ENCODE measurements at places on chromosomes 1 and 21.
A peak's percentile ranks its signal among the peaks of the same experiment; 100 is the strongest.

DNA sequence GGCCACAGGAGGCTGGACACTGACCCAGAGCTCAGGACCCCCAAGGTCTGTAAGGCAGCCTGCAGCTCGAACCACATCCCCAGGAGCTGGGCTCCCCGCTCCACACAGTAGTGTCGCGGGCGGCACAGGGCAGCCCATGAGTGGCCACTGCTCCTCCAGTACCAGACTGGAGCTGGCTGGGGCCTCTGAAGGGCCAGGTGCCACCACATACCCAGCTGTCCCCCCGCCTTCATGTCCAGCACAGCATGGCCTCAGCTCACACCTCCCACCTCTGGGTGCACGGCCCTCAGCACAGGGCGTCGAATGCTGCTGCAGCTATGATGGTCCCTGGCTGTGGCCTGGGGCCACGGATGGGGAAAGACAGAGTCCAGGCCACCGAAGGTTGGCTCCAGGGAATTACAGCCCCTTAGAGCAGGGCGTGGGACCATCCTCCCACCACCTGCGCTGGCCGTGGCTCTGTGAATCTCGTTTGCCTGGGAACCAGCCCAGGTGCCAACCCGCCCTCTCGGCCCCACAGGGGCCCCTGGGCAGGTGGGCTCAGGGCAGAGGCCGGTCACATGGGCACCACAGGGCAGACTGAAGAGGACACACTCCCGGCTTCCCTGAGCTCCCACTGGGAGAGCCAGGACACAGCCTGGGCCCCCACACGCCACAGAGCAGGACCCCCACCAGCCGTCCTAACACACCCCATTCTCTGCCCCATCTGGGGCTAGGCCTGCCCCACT, 2.1 kb upstream of the TNFRSF4 start:
- peaks cover 21% of the 10 kb centered on the region for H3K36me3 ChIP-seq
- H3K27ac ChIP-seq, result peak overlapping the region; percentile 71
- DNase-seq, result no peak
- no peak overlapping the region for H3K4me3 ChIP-seq
- H3K27me3 ChIP-seq, result no peaks in the 10 kb centered on the region

GRCh38 chr1:209900734-209901133, 37.3 kb upstream of the SYT14 start:
- H3K4me3 ChIP-seq, result no peak overlapping the region
- no peak for DNase-seq
- peaks cover 9% of the 10 kb centered on the region for H3K27me3 ChIP-seq
- H3K4me1 ChIP-seq, result no peaks in the 10 kb centered on the region

DNA sequence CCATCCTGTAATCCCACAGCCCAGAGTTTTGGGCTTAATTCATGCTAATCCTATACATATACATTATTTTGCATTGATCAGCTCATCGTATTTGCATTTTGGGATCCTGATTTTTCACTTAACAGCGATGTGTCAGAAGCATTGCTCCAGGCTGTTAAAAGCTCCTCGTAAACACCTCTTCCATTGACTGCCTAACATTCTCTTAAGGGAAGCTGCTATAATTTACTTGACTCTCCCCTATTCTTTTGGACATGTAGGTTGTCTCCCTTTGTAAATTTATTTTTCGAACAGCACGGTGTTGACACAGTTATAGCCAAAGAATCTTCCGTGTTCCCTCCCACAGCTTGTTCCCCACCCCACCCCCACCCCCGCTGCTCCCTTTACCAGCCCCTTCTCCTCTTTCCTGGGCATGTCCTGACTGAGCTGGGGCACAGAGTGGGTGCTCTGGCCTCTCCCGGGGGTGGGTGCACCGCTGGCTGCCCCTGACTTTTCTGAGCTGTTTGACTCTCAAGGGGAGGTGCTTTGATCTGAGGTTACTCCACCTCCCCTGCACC, 22.8 kb downstream of the LDLRAP1 start:
- no peak overlapping the region for H3K4me3 ChIP-seq
- peaks cover 54% of the 10 kb centered on the region for H3K4me1 ChIP-seq
- no peaks in the 10 kb centered on the region for H3K36me3 ChIP-seq
- no peak for DNase-seq
- no peaks in the 10 kb centered on the region for H3K27me3 ChIP-seq
- no peak overlapping the region for H3K27ac ChIP-seq

GRCh38 chr1:156786640-156787039, 19.3 kb downstream of the PRCC start:
- H3K4me3 ChIP-seq, result no peak overlapping the region
- no peak overlapping the region for H3K27ac ChIP-seq
- H3K27me3 ChIP-seq, result no peaks in the 10 kb centered on the region
- DNase-seq, result no peak
- peaks cover 7% of the 10 kb centered on the region for H3K4me1 ChIP-seq

DNA sequence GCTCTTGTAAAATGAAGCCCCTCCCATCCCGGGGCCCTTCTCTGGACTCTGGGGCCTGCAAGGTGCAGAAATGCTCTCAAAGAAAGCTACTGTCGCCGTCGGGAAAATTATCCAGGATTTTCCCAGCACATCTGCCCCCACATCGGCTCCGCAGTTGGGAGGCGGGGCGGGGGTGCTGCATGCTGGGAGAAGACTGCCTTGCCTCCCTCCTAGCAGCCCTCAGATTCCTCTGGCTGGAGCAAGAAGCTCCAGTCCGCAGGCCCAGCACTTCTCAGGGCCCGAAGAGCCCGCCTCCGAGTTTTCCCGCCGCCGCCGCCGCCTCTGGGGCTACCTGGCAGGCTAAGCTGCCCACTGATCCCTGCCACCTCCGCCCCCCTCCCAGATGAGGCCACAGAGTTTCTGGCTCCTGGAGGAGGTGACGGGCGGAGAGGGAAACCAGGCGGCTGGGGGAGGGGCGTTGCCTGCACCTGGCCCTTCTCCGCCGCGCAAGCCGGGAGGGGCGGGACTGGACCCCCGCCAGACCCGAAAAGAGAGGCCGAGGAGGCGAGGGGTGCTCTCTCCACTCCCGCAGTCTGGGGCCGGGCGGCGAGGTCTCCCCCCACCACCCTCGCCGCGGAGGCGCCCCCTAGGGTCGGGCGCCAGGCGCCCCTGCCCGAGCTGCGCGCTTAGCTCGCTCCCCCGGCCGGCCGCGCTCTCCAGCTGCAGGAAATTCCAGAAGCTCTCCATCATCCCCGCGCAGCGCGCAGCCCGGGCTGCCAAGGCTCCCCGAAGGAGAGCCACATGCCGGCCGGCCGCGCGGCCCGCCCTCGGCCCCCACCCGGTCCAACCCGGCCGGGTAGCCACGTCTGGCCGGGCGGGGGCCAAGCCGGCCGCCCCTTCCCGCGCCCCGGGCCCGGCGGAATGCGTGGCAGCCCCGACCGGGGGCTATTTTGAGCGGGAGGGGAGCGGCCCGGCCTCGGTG, 28.8 kb downstream of the AHDC1 start:
- no peak overlapping the region for H3K27ac ChIP-seq
- H3K27me3 ChIP-seq, result peaks cover 18% of the 10 kb centered on the region
- no peaks in the 10 kb centered on the region for H3K36me3 ChIP-seq
- H3K4me1 ChIP-seq, result peaks cover 9% of the 10 kb centered on the region

DNA sequence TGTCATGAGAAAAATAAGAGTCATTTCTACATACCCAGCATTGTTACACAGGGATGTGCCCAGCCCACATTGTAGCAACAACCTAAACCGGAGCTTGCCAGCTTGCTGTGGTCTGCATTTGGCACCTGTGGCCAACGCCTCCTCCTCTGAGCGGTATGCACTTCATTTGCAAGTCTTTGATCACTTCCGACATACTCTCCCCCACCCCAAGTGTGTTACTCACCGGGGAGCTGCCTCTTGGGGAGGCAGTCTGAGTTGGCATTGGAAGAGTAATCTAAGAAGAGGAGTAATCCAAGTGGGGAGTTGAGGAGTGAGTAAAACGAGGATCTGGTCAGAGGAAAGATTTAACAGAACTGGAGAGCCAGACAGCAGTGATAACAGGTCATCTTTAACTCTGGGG, 3.8 kb downstream of the BCL9 start:
- H3K36me3 ChIP-seq, result no peaks in the 10 kb centered on the region
- peaks cover 14% of the 10 kb centered on the region for H3K27me3 ChIP-seq
- H3K4me1 ChIP-seq, result peaks cover 34% of the 10 kb centered on the region
- DNase-seq, result peak; percentile 91
- peak overlapping the region; percentile 25 for H3K4me3 ChIP-seq

DNA sequence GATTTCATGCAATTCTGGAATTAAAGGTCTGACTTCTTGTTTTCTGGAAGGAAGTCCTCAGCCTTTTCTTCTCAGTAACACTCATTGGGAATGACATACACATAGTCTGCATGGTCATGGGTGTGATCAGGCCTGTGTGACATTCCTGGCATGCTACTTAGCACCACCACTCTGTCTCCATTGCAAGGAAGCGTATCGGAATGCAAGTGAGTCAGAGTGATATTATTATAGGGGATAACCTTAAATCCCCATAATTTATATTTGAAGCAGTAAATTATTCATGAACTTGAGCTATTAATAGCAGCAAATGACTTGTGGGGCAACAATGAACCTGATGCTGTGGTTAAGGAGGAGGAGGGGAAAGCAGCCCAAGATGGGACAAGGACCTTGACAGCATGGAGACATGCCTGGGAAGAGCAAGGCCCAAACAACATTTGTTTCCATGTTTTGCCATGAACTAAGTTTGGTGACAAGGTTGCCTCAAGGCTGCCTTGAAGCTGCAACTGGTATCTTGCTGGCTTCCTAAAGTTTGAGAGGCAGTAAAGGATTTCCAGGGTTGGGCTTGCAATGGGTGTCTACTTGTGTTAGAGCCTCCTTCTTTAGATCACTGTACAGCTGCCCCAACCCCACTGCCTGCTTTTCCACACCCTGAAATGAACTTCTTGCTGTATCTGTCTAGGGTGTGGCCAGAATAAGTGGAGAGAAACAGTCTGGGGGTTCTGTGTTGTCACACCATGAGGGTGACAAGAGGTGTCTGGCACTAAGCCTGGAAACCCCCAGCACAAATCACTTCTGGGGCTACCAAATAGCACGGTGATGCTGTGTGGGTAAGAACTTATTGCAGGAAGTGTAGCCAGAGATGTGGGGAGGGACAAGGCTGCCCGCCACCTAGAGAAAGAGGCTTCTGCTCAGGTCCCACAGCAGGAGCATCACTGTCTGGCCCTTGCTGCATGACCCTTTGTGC, 4.6 kb downstream of the MAB21L3 start:
- H3K27me3 ChIP-seq, result peaks cover 10% of the 10 kb centered on the region
- no peaks in the 10 kb centered on the region for H3K36me3 ChIP-seq
- DNase-seq, result no peak
- H3K4me3 ChIP-seq, result no peak overlapping the region
- no peak overlapping the region for H3K27ac ChIP-seq
- no peaks in the 10 kb centered on the region for H3K4me1 ChIP-seq

DNA sequence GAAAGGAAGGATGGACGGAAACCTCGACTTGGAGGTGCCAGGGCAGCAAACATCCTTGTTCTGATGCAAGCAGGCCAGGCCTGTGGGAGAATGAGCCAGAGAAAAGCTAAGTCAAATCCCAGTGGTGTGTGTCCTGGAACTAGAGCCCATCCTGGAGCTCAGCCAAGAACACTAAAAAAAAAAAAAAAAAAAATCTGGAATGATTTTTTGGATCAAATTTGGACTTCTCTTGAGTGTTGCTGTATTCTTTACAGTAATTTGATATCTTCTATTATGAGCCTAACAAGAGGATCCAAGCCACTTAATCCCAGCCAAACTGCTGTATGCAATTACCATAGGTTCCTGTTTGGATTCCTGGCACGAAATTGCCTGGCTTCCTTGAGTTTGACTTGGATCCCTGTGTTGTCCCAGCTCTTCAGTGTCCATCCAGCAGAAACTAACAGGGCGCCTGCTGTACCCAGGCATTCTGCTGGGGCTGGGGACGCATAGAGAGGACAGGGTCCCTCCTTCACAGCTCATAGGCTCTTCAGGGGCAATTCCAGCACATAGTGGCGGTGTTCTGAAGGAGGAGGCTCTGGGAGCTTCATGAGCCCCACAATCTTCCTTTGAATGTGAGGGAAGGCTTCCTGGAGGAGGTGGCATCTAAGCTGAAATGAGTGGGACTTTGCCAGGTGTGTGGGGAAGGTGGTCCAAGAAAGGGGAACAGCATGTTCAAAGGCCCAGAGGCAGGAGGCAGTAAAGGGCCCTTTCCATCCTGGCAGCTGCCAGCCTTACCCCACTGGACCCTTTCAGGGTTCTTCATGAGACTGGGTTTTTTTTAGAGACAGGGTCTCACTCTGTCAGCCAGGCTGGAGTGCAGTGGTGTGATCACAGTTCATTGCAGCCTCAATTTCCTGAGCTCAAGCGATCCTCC, 24.7 kb downstream of the EPHX1 start:
- no peaks in the 10 kb centered on the region for H3K4me1 ChIP-seq
- no peak overlapping the region for H3K4me3 ChIP-seq
- H3K27ac ChIP-seq, result no peak overlapping the region
- H3K36me3 ChIP-seq, result no peaks in the 10 kb centered on the region

- no peak overlapping the region for H3K4me3 ChIP-seq
- no peak overlapping the region for H3K27ac ChIP-seq
- H3K36me3 ChIP-seq, result no peaks in the 10 kb centered on the region
Observed at GRCh38 chr1:71657891-71658679, 577.2 kb upstream of the ZRANB2 start.

DNA sequence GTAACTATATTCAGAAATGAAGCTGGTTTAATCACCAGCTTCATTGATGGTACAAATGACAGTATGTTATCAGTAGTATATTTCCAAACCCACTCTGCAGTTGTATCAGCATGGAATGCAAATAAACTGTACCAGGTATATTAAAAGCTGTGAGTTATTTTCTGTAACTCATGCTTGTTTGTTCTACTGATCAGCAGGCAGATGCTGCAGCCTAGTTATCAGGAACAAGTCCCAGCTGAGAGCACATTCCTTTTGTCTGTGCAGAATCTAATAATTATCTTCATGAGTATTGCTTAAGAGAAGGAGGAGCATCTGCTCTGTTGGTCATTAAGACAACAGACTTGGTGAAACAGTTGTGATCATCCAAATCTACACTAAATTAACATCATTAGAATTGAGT, 1331.1 kb downstream of the MRPL39 start:
- DNase-seq, result no peak
- no peaks in the 10 kb centered on the region for H3K4me1 ChIP-seq
- no peaks in the 10 kb centered on the region for H3K27me3 ChIP-seq
- no peaks in the 10 kb centered on the region for H3K36me3 ChIP-seq

GRCh38 chr21:43733060-43733459, 14.1 kb downstream of the PDXK start:
- H3K27me3 ChIP-seq, result no peaks in the 10 kb centered on the region
- no peak for DNase-seq
- H3K4me3 ChIP-seq, result no peak overlapping the region
- H3K4me1 ChIP-seq, result peaks cover 37% of the 10 kb centered on the region
- peaks cover 6% of the 10 kb centered on the region for H3K36me3 ChIP-seq

- H3K4me3 ChIP-seq, result no peak overlapping the region
- H3K36me3 ChIP-seq, result peaks cover 2% of the 10 kb centered on the region
- no peak for DNase-seq
- peaks cover 2% of the 10 kb centered on the region for H3K4me1 ChIP-seq
Observed at GRCh38 chr1:239997515-239998311, 94.0 kb upstream of the FMN2 start.

DNA sequence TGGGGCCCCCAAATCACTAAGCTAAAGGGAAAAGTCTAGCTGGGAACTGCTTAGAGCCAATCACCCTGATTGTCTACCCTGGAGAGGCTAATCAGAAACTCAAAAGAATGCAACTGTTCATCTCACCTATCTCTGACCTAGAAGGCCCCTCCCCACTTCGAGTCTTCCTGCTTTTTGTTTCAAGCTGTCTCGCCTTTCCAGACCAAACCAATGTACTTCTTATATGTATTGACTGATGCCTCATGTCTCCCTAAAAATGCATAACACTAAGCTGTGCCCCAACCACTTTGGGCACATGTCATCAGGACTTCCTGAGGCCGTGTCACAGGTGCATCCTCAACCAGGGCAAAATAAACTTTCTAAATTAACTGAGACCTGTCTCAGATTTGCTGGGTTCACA, 209.5 kb downstream of the APP start:
- H3K4me3 ChIP-seq, result no peak overlapping the region
- no peaks in the 10 kb centered on the region for H3K27me3 ChIP-seq
- no peak for DNase-seq
- no peak overlapping the region for H3K27ac ChIP-seq
- no peaks in the 10 kb centered on the region for H3K4me1 ChIP-seq
- H3K36me3 ChIP-seq, result no peaks in the 10 kb centered on the region

All from activated CD8-positive, alpha-beta memory T cell treated with anti-CD3 and anti-CD28 coated beads, Interleukin-2, amount 10 ng/mL, durations not matched to agents 7 days and 5 days (primary cell).